ENCODE measurements at places on chromosomes 11 and 22.

DNA sequence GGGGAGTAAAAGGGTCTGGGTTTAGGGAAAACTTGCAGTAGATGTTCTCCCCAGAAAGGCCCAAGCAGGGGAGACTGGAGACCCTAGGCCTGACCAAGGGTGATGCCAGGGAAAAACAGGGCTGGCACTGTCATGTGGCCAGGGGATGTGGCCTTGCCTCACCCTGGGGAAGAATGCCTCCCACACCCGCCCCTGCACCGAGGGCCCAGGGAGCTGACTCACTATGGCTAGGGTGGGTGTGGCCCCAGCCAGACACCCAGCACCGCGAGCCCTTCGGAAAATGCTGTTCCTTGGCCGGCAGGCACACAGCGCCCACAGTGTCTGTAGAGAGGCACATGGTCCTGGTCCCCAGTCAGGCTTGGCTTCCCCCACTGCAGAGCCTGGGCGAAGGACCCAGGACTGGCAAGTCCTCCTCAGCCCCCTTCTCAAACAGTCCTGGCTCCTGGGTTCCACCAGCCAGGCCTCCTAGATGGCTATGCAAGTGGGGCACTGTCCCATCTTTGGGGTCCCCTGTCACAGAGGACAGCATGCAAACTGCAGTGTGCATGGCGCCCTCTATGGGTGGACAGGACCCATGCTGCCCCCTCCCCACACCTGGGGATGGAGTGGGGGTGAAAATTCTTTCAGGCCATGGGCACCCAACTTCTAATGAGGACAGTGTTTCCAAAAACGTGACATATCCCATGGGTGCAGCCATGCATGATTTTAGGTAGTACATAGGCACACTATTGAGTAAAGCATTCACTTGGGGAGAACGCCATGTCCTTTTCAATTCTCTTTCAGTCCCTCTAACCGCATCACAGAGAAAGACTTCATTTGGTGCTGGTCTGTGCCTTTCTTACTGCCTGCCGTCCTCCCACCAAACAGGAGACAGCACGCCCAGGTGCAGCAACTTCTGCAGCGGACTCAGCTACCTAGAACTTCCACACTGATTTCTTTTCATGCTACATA is 15.2 kb downstream of the TMPRSS5 start:
- no peak for DNase-seq

DNA sequence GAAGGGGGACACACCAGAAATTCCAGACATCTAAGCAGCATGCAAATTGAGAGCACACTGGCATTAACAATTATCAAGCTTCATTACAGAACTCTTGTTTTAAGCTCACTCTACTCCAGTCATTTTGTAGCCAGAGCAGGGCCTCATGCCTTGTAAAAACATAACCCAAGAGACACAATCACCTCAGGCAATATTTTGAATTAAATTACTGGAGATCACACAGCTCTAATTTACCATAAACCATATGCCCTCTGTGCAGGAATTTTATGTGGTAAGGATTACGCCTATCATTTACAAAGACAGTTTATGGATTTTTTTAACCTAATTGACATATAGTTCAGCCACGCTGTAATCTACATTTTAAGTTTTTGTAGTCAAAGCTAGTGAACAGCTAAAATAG is 414.1 kb upstream of the DDI1 start:
- DNase-seq, result no peak

GRCh38 chr22:41551877-41552582 is 7.8 kb upstream of the POLR3H start:
- DNase-seq, result no peak

DNA sequence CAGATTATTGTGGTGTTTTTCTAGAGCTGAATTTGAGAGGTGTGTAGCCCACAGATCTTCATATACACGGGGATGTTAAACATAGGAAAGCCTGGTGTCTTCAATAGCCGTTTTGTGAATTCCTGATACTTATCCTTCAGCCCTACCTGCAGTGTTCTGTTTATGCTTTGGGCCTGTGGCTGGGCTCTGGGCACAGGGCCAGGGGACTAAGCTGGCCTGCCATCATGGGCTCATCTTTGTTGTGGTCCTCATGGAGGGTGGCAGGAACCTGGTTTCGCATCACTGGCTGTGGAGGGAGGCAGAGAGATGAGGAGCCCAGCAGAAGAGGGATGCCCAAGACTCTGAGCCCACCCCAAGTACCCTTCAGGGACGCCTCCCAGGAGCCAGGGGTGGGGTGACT is 112.4 kb downstream of the CACNA1I start:
- DNase-seq, result no peak

- peak; percentile 89 for DNase-seq
Observed at GRCh38 chr11:35943713-35944502, at the start of gene LDLRAD3. Gene LDLRAD3, plus strand, starts transcription at chr11:35944062. Its CDS starts 37 bp downstream, at chr11:35944099.

GRCh38 chr11:68583041-68583446 is 101.3 kb upstream of the GAL start:
- no peak for DNase-seq

DNA sequence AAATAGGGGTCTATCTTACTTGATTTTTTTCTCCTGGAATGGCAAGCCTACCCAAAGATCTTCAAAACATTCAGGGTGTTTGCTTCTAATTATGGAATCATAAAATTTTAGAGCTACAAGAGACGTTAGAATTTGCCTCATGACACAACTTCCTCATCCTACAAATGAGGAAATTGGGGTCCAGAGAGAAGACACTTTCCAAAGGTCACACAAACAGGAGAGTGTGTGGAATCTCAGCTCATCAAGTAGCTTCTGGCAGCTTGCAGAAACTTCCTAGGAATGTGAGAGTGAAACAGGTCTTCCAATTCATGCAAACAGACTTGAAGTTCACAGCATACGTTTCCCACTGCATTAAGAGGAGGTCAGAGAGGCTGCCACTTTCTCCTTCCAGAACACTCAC is 976.0 kb downstream of the OPCML start:
- no peak for DNase-seq

DNA sequence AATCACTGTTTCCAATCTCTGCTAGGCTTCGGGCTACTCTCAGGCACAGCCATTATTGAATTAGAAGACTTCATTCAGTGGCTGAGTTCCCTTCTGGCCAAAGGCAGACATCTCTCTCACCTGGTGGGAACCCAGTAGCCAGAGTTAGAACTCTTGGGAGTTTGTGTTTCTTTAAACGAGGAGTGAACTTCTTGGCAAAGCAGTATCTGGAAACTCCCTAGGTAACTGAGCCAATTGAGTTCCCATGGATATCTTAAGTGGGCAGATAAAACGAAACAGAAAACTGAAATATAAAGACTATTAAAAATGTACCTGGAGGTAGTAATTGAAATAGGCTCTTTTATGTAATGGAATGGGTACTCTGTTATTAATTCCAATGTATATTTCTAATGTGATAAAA is 125.6 kb downstream of the NELL1 start:
- no peak for DNase-seq

DNA sequence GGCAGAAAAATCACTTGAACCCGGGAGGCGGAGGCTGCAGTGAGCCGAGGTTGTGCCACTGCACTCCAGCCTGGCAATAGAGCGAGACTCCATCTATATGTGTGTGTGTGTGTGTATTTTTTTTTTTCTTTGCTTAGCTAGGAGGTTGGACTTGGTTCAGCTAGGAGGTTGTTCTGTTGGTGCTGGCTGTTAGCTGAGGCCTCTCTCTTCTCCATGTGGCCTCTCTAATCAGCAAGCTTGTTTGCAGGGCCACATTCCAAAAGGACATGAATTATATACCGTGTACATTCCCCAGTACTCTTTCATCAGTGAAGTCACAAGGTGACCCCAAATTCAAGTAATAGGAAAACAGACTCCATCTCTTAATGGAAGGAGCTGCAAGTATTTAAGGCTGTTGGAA is 67.3 kb upstream of the KCNQ1OT1 start:
- DNase-seq, result no peak

DNA sequence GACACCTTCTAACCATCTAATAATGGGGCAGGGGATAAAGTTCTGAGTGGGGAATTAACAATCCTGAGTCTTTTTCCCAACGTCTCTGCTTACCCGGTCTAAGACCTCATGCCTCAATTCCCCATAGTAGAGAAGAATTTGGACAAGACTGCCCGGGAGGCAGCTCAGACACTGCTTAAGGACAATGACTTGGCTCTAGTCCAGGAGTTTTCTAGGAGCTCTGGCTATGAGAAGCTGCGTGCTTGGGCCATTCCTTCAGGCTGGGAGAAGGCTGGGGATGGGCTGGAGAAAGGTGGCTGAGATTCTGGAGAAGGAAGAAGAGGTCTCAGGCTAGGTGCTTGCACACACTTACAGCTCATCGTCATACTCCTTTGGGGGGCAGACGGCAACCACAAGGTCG is 19.8 kb upstream of the ABCC8 start:
- DNase-seq, result no peak

DNA sequence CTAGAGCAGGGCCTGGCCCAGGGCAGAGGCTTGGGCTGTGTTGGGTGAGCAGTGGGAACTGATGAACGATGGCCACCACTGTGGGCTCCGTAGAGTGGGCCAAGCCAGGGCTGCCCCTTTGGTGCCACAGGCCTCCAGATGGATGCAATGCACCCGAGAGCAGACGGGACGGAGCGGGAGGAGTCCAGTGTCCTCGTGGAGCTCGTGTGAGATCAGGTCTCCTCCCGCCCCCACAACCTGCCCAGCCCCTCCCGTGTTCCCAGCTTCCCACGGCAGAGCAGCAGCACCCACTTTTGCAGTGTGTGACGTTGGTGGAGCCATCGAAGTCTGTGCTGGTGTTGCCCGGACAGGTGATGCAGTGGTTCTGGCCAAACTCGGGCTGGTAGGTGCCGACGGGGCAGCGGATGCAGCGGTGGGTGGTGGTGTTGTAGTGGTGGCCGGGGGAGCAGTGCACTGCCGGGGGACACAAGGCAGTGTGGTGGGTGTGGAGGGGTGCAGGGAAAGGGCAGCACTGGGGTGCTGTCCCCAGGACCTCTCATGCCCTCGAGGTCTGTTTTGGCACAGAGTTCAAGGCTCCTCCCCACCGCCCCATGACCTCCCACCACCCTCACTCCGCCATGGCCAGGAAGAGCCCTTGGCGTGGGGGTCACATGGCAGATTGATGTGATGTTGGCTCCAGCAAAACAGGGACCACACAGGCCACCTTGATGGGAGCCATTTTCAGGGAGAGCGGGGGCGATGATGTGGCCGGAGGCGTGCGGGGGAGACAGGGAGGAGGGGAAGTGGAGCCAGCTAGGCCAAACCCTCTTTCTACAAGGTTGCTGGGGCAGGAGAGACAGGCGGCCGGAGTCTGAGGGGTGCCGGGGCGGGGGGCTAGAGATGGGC is 23.9 kb upstream of the TTLL12 start:
- DNase-seq, result no peak

GRCh38 chr11:6986487-6986886 is 33.7 kb downstream of the ZNF214 start:
- no peak for DNase-seq

- DNase-seq, result no peak
Observed at GRCh38 chr22:36549033-36549432, 20.1 kb upstream of the EIF3D start.

GRCh38 chr22:47854680-47855079 is 1092.2 kb downstream of the TBC1D22A start:
- no peak for DNase-seq

- DNase-seq, result peak; percentile 99
Observed at GRCh38 chr22:41621099-41621910, at the start of gene XRCC6. Gene XRCC6, plus strand, starts transcription at chr22:41621295. Its CDS starts 710 bp downstream, at chr22:41622005.

DNA sequence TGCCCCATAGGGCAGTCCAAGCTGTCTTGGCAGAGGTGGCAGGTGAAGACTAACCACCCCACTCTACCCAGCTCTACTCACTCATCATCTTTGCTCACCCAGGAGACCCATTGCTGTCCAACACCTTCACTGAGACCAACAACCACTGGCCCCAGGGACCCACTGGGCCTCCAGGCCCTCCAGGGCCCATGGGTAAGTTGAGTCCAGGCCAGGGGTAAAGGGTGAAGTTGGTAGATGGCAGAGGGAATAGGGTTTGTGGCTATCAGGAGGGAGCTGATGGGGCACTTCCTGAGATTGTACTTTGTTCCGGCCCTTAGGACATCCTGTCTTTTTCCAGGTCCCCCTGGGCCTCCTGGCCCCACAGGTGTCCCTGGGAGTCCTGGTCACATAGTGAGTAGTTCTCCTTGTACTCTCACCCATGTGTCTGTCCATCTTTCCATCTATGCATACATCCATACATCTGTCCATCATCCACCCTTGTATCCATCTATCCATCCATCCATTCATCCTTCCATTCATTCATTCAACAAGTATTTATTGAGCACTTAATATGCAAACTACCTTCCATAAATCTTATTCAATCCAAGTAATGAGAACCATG is 27.7 kb downstream of the EMID1 start:
- DNase-seq, result no peak

DNA sequence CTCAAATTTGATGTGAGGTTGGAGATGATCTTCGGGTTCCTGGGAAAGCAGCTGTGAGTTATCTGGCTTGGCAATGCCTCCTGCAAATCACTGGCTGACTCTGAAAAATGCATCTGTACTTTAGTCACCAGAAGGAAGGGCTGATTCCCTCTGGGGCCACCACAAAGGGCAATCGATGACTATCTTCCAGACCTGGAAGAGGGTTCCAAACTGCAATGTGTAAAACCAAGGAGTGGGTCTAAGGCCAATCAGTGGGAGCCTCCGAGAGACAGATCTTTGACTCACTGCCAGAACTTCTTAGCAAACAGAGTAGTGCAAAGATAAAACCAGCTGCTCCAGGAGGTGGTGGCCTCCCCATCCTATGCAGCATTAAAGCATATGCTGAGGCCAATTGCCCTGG is 29.1 kb upstream of the PAK1 start:
- DNase-seq, result no peak

GRCh38 chr11:18668131-18668530 is 30.4 kb upstream of the TMEM86A start:
- DNase-seq, result no peak

DNA sequence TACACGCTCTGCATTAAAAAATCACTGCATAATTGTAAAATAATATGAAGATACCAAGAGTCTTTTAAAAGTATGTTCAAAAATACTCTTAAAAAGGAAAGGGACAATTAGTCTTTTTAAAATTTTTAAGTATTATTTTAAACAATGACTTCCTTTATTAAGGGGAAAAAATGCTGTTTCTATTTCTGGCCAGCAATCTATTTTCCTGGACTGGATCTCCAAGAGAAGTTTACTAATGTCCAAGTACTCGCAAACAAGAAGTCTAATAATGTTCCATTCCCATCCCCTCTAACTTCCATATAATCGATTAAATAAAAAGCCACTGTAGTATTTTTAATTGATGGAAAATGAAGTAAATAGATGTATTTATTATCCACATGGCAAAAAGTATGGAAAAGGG is 123.7 kb downstream of the MPPED2 start:
- DNase-seq, result no peak

DNA sequence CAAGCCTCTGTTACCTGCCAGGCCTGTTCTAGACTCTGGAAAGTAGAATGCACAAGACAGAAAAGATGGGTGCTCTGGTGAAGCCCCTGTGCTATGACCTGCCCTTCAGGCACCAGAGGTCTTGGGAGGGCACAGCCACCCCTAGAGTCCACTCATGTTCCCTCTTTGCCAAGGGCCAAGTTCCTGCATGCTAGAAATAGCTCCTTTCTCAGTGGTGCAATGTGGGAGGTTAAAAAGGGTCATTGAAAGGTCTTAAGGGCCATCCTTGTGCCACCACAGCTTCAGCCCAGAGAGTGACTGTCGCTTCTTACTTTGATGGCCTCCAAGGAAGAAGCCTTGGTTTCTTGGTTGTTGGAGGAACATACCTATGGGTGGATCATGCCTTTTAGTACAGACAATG is 84.6 kb upstream of the PARVA start:
- DNase-seq, result no peak

- no peak for DNase-seq
Observed at GRCh38 chr11:1642288-1643145, 12.9 kb downstream of the KRTAP5-5 start.
